Urinary bladder (tissue), 4 donors: ENCODE measurements at places on chromosomes 7 and 10. TPM values are rescaled to one million over a fixed set of nuclear protein-coding genes. Genes with fewer than 3 reads are reported as not detected.

DMBT1 gene
- polyA plus RNA-seq = 4.8 TPM

PTCD1 gene
- 5.8 TPM for polyA plus RNA-seq

TOMM7 gene
- polyA plus RNA-seq = 634 TPM

GATA3 gene
- polyA plus RNA-seq = 17.9 TPM

NACAD gene
- polyA plus RNA-seq = 7.7 TPM

C10orf105 gene
- polyA plus RNA-seq = 0.11 TPM

RADIL gene
- 8.0 TPM for polyA plus RNA-seq

DNAJC30 gene
- polyA plus RNA-seq = 11.4 TPM

SFRP4 gene
- 2.2 TPM for polyA plus RNA-seq

DDC gene
- polyA plus RNA-seq = 0.29 TPM

MCMBP gene
- 44.9 TPM for polyA plus RNA-seq

CRHR2 gene
- polyA plus RNA-seq = 0.03 TPM

GCK gene
- polyA plus RNA-seq = 2.1 TPM

EN2 gene
- polyA plus RNA-seq = 0.06 TPM

UCN3 gene
- polyA plus RNA-seq = not detected

HECW1 gene
- polyA plus RNA-seq = 1.2 TPM

CNNM1 gene
- polyA plus RNA-seq = 2.3 TPM

MYL10 gene
- polyA plus RNA-seq = 0.38 TPM

OPALIN gene
- polyA plus RNA-seq = not detected

ASAH2B gene
- polyA plus RNA-seq = 2.1 TPM

SLC29A4 gene
- polyA plus RNA-seq = 3.6 TPM

IFIT2 gene
- 3.7 TPM for polyA plus RNA-seq

BAMBI gene
- polyA plus RNA-seq = 27.0 TPM

AFAP1L2 gene
- 9.1 TPM for polyA plus RNA-seq

CLCN1 gene
- 0.05 TPM for polyA plus RNA-seq

IL6 gene
- 6.9 TPM for polyA plus RNA-seq

HDAC9 gene
- polyA plus RNA-seq = 3.3 TPM

CPEB3 gene
- polyA plus RNA-seq = 2.3 TPM

MYOF gene
- polyA plus RNA-seq = 61.3 TPM

PIK3AP1 gene
- polyA plus RNA-seq = 3.7 TPM

SPAM1 gene
- polyA plus RNA-seq = not detected

GRM3 gene
- polyA plus RNA-seq = not detected

LLCFC1 gene
- not detected for polyA plus RNA-seq

LRIT1 gene
- polyA plus RNA-seq = not detected

GBX1 gene
- polyA plus RNA-seq = not detected

ATP5MK gene
- polyA plus RNA-seq = 456 TPM

CTTNBP2 gene
- polyA plus RNA-seq = 6.3 TPM

PGAM2 gene
- 0.71 TPM for polyA plus RNA-seq

HTR5A gene
- not detected for polyA plus RNA-seq
